ENCODE measurements at places on chromosomes 7 and 10. TPM values are rescaled to one million over a fixed set of nuclear protein-coding genes. Genes with fewer than 3 reads are reported as not detected.

- H3K4me3 ChIP-seq: no peak overlapping the region
- no peaks in the 10 kb centered on the region for H3K36me3 ChIP-seq
- H3K27me3 ChIP-seq: no peaks in the 10 kb centered on the region
These were observed 33.9 kb downstream of the FAM107B start for GRCh38 chr10:14740684-14741247.

DNA sequence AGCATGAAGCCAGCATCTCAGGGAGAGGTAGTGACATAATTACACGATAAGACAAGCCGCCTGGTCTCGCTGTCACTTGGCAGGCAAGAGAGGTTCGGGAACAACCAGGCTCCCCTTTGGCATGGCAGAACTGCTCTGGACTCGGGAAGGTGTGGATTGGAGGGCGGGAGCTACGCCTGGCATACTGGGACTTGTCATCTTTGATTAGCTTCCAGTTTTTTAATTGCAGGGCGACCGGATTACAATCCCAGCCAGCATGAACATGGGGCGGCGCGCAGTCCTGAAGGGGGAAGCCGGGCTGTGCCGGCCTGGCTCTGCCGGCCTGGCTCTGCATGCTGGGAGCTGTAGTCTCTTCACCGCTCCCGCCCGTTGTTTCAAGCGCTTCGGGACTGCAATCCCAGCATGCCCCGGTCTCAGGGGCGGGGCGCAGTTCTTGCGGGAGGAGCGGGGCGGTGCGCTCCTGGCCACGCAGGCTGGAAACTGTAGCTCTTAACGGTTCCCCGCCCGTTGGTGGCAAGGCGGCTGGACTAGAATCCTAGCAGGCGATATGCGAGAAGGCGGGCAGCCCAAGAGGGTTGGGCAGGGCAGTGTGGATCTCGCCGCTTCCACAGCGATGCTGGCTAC lies 45.5 kb upstream of the ZNF716 start:
- H3K4me3 ChIP-seq: no peak overlapping the region
- no peaks in the 10 kb centered on the region for H3K36me3 ChIP-seq
- no peaks in the 10 kb centered on the region for H3K27me3 ChIP-seq
- DNase-seq: no peak

DNA sequence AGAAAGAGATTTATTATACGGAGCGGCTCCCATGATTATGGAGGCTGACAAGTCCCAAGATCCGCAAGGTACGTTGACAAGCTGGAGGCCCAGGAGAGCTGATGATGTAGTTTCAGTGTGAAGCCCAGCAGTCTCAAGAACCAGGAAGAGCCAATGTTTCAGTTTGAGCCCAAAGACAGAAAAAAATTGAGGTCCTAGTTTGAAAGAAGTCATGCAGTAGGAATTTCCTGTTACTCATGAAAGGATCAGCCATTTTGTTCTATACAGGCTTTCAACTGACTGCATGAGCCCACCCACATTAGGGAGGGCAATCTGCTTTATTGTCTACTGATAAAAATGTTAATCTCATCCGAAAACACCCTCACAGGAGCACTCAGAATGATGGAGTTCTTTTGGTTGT lies 51.5 kb downstream of the CCDC71L start:
- no peaks in the 10 kb centered on the region for H3K27me3 ChIP-seq
- no peaks in the 10 kb centered on the region for H3K36me3 ChIP-seq
- H3K27ac ChIP-seq: peak overlapping the region; percentile 75
- peak; percentile 91 for DNase-seq
- H3K4me1 ChIP-seq: peaks cover 17% of the 10 kb centered on the region

DNA sequence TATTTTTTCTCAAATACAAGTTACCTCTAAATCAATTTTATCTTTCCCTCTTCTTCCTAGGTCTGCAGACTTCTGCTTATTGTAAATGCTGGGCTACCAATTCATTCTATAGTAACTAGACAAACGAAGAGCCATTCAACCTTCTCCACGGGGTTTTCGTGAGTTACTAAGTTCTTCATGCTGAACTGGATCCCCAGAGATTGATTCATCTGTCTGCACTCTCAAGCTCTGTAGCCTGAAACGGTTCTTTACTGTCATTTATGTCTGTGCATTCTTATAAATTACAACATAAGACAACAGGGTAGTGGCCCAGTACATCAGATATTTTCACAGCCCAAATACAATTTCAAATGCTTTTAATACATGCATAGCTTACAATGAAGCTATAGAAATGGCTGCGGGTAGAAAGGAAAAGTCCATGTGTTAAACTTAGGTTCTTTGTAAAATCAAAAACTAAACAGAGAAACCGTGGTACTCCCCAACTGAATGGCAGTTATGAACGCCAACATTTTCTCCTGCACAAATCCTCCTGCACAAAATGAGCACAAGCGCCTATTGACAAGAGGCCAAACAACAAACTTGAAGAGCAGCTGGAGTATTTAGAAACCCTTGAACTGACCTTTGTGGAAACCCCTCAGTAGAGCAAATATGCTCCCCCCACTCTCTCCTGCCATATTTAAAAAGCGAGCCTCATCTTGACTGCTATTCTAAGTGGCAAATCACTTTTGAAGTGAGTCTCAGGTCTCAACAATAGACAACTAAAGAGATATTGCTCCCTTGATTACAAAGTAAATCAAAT lies 20.7 kb downstream of the LAMB1 start:
- peaks cover 71% of the 10 kb centered on the region for H3K36me3 ChIP-seq
- no peak for DNase-seq
- no peaks in the 10 kb centered on the region for H3K27me3 ChIP-seq
- no peak overlapping the region for H3K27ac ChIP-seq

Gene AZGP1
- not detected for polyA plus RNA-seq

Data from IMR-90 (cell line).